Activated CD4-positive, alpha-beta T cell treated with anti-CD3 and anti-CD28 coated beads, Interleukin-2, amount 50 U/mL, for 16 hours (primary cell): ENCODE measurements at places on chromosomes 7 and 10.

DNA sequence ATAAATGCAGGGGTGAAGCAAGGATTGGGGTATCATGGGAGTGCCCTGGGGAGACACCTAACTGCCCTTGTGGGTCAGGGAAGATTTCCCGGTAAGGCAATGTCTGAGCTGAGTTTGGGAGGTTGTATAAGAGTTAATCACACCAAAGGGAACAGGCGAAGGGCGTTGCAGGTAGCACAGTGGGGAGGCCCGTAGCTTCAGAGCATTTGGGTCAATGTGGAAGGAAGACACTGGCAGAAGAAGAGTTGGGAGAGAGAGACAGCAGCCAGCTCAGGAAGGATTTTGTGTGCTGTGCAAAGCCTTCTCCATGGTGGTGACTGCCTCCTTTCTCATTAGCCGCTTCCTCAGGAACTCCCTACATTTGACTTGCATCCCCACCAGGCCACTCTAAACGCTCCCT is 80.8 kb upstream of the LEP start:
- no peak for DNase-seq

DNA sequence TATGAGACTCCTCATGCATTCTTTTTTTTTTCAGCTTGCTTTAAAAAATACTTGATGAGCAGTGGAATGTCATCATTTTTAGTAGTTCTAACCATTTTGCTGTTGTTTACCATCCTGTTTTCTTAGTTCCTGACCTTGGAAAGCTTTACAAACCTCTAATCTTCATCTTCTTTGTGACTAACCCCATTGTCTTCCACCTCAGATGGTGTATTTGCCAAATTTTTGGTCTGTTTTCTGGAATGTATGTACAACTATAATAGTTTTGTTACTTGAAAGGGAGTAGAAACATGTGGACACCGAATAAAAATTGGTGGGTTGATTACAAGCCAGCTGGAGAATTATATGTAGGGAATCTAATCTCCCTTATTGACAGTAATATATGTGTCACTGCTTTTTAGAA is 172.7 kb downstream of the SND1 start:
- no peak for DNase-seq

DNA sequence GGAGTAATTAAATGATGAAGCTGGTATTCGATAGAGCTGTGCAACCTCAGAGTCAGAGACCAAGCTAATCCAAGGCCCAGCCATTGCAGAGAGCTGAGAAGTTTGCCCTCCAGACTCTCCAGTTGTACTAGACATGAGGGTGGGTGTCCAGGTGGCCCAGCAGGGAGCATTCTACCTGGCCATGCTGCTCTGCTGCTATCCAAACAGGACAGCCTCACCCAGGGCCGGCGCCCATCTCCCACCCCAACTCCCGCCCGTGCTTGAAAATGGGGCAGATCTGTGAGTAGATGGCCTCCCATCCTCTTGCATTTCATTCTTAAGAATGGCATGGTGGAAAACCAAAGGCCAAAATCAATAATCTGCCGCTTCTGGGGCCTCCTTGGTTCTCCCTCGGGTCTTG is 124.2 kb downstream of the TCERG1L start:
- DNase-seq = no peak

DNA sequence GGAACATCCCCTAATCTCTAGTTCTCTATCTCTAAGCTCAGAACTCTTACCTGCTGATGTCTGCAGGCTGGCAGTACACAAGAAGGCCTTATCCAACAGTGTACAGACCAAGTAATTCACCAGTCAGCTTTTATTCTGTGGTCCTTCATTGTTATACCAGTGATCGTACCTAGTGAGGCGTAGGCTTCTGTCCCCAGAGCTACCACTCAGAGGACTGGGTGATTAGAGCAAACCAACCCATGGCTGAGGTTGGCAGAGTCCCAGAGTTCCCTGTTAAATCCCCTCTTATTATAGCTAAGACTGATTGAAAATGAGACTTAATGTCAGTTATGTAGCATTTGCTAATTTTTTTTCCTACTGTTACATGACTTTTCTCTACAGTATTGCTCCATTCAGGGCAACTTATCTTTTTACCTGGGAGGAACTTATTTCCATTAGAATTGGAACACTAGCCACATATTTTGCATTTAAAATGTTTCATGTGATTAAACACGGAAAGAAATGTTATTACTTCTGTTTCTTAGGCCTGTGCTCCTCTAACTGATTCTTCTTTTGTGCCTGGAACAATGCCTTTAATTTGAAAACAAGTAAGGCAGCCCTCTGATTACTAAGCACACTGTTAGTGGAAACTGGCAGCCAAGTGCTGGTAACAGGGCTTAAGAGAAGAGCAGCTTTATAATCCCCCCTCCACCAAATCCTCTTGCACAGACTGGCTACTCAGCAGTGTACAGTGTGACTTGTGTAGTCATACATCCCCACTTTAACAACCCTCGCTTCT is 127.2 kb downstream of the LRRC4 start:
- no peak for DNase-seq

DNA sequence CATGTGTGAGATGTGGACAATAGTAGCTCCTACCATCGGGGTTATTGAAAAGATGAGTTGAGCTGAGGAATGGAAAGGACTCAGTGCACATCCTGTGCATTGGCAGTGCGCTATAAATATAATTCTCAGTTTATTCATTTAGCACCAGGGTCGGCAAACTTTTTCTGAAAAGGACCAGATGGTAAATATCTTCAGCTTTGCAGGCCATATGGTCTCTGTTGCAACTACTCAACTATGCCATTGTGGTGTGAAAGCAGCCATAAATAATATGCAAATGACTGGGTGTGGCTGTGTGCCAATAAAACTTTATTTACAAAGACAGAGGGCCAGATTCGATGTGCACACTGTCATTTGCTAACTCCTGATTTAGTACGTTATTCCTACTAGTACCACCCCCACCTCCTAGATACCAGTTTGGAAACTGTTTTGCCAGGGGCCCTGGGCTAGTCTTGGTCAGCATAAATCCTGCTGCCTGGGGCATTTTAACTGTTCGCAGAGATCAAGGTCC is 422.9 kb upstream of the MKI67 start:
- no peak for DNase-seq

- DNase-seq = no peak
Measured at GRCh38 chr7:52302765-52303520, 732.5 kb upstream of the POM121L12 start.

- DNase-seq = no peak
Measured at GRCh38 chr10:99920901-99921300, 88.8 kb downstream of the DNMBP start.

DNA sequence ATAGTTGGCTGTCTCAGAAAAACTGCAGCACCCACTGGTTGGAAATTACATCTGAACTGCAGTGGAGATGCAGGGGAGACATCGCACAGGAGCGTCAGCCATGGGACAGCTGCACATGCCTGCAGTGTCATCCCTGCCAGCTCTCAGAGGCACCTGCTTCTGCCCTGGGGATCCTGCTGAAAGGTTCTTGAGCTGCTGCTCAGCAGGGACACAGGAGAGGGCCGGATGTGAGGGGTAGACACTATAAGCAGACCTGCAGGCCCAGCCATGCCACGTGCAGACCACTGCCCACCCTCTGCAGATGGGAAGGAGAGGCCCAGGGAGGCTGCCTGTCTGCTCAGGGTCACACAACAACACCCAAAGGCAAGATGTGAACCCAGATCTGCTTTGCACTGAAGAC is 601.4 kb downstream of the DNAJB6 start:
- no peak for DNase-seq

- no peak for DNase-seq
Measured at GRCh38 chr7:47405921-47406800, 175.8 kb downstream of the TNS3 start.

- no peak for DNase-seq
Measured at GRCh38 chr7:6248581-6248980, 23.8 kb downstream of the CYTH3 start.

DNA sequence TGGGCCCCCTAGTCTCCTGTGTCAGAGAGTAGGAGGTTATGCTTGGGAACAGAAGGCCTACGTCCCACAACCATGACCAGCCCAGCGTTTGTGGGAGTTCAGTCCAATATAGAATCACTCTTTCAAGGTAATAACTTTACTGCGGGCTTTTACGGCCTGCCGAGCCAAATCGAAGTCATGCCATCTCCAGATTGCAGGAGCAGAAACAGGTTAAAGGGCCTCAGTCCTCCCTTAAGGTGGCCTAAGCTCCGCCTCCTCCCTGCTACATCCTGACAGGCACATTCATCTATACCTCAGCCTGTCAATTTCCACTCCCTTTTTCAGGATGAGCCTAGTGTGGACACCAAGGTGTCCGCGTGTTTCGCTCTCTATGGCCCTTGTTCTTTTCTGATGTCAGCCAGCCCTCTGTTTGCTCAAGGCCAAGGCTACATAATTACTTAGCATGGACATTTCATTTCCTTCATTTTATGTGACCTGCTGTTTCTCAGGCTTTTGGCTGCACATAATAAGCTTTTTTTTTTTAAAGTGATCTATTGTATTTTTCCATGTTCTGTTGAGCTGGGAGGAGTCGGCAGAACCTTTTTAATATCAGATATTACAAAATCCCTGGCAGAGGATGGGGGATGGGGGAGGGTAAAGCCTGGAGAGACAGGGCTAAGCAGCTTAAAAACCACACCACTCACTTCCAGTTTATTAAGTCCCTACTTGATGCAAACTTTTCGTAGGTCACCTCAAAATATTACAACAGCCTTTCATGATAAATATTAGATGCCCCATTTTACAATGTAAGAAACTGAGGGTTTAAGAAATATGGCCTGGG is 84.6 kb downstream of the CACNB2 start:
- no peak for DNase-seq

- DNase-seq = no peak
Measured at GRCh38 chr10:6465437-6465836, 114.6 kb downstream of the PRKCQ start.

GRCh38 chr7:121202834-121203233 is 126.0 kb upstream of the WNT16 start:
- DNase-seq = no peak

DNA sequence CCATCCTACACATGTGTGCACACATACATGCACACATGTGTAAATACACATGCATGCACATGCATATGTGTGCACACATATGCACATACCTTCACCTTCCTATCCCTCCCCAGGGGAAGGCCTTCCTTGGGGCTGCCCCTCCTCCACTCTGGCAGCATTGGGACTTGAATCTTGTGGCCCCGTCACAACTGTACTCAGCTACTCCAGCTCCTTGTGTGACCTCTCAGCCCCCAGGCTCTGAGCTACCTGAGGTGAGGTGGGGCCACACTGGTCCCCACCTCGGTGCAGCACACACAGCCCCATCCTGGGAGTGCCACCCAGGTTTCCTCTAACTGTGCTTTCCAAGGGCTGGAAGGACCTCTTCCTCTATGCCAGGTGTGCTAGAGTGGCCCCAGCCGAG is 116.0 kb downstream of the LHPP start:
- no peak for DNase-seq

DNA sequence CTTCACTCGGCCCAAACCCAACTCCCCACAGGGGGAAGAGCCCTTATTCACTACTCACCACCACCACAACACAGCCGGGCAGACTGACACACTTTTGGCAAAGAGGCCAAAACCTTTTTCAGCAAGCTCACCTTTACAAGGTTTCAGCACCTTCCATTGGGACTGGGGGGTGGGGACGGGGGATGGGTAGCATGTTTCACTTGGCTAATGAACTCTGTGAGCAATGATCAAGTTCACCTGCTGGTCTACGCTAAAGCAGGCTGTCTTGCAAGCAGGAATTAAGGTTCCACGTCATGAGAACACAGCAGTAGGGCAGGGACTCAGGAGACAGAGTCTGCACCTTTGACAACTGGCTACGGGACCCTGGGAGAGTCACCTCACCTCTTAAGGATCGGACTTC is 7.0 kb downstream of the FAM53B start:
- no peak for DNase-seq

GRCh38 chr7:100390286-100391009 is 17.2 kb downstream of the PILRA start:
- no peak for DNase-seq

DNA sequence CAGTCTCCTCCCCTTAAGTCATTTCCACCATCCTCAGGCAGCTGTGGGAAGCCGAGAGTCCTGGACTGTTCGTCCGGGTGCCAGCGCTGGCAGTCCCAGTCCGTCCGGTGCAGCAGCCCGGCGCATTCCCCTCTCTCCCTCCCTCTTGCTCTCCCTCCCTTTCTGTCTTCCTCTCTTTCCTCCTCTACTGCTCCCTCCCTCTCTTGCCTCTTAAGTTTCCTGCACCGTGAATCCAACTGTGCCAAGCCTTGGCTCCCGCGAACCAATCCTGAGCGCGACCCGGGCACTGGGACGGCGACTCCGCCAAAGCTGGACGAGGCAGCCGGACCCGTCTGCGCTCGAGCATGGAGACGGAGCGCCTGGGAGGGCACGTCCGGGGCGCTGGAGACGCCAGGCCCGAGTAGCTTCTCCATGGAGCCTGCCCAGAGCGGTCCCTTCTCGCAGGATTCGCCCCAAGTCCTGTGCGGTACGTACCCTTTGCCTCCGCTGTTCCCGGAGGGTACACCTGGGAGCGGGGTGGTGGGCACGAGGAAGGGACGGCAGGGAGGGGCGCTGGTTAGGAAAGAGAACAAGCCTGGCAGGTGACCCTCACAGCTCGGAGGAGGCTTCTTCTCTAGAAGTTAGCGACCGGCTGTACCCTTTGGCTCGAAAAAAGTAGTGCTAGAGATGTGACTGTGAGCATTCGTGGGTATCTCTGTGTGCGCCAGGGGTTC is 1.0 kb downstream of the NXPH1 start:
- DNase-seq = no peak

DNA sequence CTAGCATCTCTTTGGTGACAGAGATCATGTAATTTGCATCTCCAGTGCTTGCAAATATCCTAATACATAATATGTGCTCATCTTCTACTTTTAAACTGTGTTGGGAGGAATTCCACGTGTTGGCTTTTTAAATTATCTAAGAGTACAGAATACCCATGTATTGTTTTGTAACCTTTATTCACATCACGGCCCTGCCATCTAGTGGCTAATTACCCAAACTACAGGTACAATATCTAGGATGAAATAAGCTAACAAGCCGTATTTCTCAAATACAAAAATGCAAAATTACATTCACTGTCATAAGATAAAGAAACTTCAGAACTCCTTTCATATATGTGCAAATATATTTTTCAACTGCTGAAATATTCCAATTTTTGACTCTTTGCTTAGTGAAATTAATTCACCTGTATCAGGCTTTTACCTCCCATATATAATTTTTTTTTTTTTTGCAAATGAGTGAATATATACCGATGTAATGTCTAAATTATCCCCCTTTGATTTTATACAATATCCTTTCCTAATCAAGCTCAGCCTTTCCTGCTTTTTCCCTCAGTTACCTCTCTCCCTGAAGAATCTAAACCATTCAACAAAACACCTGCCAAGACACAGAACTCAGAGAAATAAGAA is 30.3 kb upstream of the LSM8 start:
- DNase-seq = peak; percentile 31

GRCh38 chr10:75402486-75403143 is 1.1 kb upstream of the ZNF503 start:
- no peak for DNase-seq

GRCh38 chr10:79038841-79039201 is 29.9 kb upstream of the ZMIZ1 start:
- no peak for DNase-seq
